Activated CD4-positive, alpha-beta T cell treated with anti-CD3 and anti-CD28 coated beads, Interleukin-2, amount 10 ng/mL, durations not matched to agents 24 days and 14 days (primary cell): ENCODE measurements at places on chromosomes 6 and 20. TPM values are rescaled to one million over a fixed set of nuclear protein-coding genes. Genes with fewer than 3 reads are reported as not detected.
A peak's percentile ranks its signal among the peaks of the same experiment; 100 is the strongest.

Gene CTSA
- 48.7 and 50.8 TPM in 2 replicates for total RNA-seq

Gene SLC22A7
- not detected in 2 replicates for total RNA-seq

Gene NDUFAF4
- 71.8 and 74.4 TPM in 2 replicates for total RNA-seq

Gene EPHA7
- total RNA-seq, result not detected in 2 replicates

Gene SLC17A2
- total RNA-seq, result 0.14 TPM in 1 of 2 replicates, not detected in the other

Gene GPR6
- not detected in 2 replicates for total RNA-seq

DNA sequence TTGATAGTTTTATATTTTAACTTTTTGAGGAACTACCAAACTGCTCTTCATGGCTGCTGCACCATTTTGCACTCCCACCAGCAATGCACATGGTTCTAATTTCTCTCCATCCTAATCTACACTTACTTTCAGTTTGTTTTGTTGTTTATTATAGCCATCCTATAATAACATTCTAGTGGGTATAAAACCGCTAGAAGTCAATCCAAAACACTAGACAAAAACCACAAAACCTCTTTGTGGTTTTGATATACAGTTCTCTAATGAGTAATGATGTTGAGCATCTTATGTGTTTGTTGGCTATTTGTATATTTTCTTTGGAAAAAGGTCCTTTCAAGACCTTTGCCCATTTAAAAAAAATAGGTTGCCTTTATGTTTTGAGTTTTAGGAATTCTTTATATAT lies 5.6 kb downstream of the RPP21 start:
- DNase-seq, result no peak
- H3K36me3 ChIP-seq, result peaks cover 16% of the 10 kb centered on the region
- peaks cover 52% of the 10 kb centered on the region for H3K27me3 ChIP-seq

DNA sequence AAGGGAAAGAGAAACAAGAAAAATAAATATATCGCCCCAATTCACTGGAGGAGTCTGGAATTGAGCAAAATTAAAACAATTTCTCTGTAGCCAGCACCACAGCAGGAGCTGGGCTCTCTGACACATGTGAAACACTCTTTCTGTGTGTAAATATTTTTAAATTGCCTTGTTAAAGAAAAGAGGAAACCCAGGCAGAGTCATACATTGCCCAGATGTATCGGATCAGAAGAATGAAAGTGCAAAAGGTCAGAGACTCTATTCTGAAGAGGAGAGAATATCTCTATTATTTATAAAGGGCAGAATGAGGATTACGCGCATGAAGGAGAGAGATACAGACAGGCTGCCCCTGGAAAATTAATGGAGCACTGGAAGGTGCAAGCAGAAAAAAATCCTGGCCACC lies 127.0 kb upstream of the MAN1A1 start:
- H3K4me3 ChIP-seq, result no peak overlapping the region
- H3K27me3 ChIP-seq, result peaks cover 27% of the 10 kb centered on the region
- no peaks in the 10 kb centered on the region for H3K36me3 ChIP-seq
- no peaks in the 10 kb centered on the region for H3K4me1 ChIP-seq
- no peak overlapping the region for H3K27ac ChIP-seq

GRCh38 chr6:23797041-23797440 lies 329.0 kb upstream of the NRSN1 start:
- no peaks in the 10 kb centered on the region for H3K4me1 ChIP-seq
- no peak for DNase-seq
- no peaks in the 10 kb centered on the region for H3K36me3 ChIP-seq
- no peak overlapping the region for H3K4me3 ChIP-seq

GRCh38 chr6:104814743-104815142 lies 45.0 kb downstream of the HACE1 start:
- peaks cover 5% of the 10 kb centered on the region for H3K4me1 ChIP-seq
- DNase-seq, result no peak
- no peak overlapping the region for H3K4me3 ChIP-seq
- H3K27ac ChIP-seq, result no peak overlapping the region

GRCh38 chr6:108589244-108589791 lies 28.6 kb downstream of the FOXO3 start:
- H3K27me3 ChIP-seq, result peaks cover 7% of the 10 kb centered on the region
- DNase-seq, result no peak
- peaks cover 22% of the 10 kb centered on the region for H3K4me1 ChIP-seq
- no peak overlapping the region for H3K27ac ChIP-seq
- H3K36me3 ChIP-seq, result peaks cover 2% of the 10 kb centered on the region
- H3K4me3 ChIP-seq, result no peak overlapping the region

DNA sequence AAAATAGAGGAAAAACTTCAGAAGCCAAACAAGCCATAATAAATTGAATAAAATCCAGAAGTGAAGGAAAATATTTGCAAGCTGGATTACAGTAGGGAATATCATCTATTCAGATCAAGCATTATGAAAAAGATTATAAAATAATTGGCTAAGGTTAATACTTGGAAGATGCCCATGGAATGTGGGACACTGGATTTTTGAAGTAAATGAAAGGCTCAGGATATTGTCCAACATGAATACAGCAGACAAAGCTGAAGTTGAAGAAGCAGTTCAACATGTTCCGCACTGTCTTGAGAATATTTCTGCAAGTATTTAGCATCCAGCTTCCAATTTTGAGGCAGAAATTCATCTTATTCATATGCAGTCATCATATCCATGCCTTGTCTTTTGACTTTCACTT lies 1278.4 kb upstream of the GJE1 start:
- DNase-seq, result no peak
- H3K27ac ChIP-seq, result no peak overlapping the region
- H3K27me3 ChIP-seq, result no peaks in the 10 kb centered on the region

- no peak overlapping the region for H3K4me3 ChIP-seq
- H3K36me3 ChIP-seq, result no peaks in the 10 kb centered on the region
- DNase-seq, result no peak
- no peak overlapping the region for H3K27ac ChIP-seq
Measured at GRCh38 chr6:150314230-150315188, 54.3 kb upstream of the IYD start.

- peak; percentile 65 for DNase-seq
- H3K4me3 ChIP-seq, result peak overlapping the region; percentile 99
- peaks cover 11% of the 10 kb centered on the region for H3K4me1 ChIP-seq
- H3K27me3 ChIP-seq, result peaks cover 4% of the 10 kb centered on the region
- H3K36me3 ChIP-seq, result peaks cover 7% of the 10 kb centered on the region
Measured at GRCh38 chr6:166341464-166341863, 881 bp downstream of the SFT2D1 start.

DNA sequence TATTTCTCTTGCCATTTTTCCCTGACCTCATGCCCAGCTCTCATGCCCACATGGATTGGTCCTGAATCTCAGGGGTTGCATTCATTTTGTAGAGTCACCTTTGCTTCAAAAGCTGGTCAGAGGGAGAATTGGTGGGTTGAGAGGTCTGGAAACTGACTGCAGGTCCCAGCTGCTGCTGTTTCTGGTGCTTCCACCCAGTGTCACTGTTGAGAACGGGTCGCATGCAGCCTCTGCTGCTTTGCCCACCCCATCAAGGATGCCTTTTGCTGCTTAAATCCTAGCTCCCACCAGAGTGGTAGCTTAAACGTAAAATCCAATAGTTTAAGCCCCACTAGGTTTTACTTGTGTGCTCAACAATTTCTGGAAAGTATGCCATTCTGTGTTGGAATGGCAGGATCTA lies 211.4 kb upstream of the TSHZ2 start:
- H3K4me3 ChIP-seq, result no peak overlapping the region
- H3K27me3 ChIP-seq, result no peaks in the 10 kb centered on the region
- no peaks in the 10 kb centered on the region for H3K36me3 ChIP-seq
- no peak overlapping the region for H3K27ac ChIP-seq

DNA sequence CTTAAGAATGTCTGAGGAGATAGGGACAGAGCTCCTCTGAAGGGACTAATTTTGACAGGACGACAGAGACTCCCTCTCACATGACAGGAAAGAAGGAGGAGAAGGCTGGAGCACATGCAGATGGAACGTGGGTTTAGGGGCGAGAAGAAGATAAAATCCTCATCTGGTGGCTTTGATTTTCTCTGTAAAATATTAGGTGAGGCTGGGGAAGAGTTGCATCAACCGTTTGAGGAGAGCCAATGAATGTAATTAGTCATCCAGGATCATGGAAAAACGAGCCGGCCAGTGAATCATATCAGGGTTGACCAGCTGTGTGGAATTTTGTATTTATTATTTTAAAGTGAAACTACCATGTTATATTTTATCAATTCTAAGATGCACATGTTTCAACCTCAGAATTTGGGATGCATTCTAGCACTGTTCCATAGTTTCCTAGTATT lies 46.9 kb upstream of the ADGRF4 start:
- H3K27ac ChIP-seq, result no peak overlapping the region
- H3K4me3 ChIP-seq, result no peak overlapping the region
- no peaks in the 10 kb centered on the region for H3K36me3 ChIP-seq
- H3K27me3 ChIP-seq, result no peaks in the 10 kb centered on the region
- H3K4me1 ChIP-seq, result peaks cover 7% of the 10 kb centered on the region

- H3K4me3 ChIP-seq, result peak overlapping the region; percentile 39
- peaks cover 10% of the 10 kb centered on the region for H3K36me3 ChIP-seq
- peaks cover 23% of the 10 kb centered on the region for H3K4me1 ChIP-seq
- H3K27me3 ChIP-seq, result no peaks in the 10 kb centered on the region
- DNase-seq, result peak; percentile 96
Measured at GRCh38 chr6:2931970-2932748, 29.1 kb upstream of the SERPINB9 start.

DNA sequence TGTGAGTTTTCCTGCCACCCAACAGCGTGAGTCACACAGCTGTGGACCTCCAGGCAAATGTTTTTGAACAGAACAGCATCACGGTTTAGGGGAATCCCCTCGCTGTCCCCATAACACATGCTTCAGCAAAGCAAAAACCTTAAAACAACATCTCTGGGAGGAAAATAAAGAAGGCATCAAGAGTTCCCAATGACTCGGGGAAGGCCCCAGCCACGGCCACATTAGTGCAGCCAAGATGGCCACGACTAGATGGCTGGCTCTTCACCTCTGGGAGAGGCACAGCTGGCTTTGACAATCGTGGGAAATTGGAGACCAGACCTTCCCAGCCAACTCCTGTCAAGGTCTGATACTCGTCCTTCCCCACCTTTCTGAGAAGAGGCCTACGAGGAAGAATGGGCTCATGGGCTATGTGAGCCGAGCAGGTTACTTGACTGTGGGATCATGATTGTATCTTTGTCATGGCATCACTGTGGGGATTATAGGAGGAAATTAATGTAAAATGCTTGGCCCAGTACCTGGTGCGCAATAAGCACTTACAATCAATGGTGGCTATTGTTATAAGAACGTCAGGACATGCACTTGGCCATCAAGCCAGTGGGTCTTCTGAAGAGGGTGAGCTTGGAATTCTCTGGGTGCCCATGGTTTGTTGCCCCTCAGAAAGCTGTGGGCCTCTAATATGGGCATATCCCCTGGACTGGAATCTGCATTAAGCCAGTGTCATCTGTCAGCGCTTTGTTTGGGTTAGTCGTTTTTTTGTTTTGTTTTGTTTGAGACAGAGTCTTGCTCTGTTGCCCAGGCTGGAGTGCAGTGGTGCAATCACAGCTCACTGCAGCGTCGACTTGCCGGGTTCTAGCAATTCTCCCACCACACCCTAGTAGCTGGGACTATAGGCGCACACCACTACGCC lies 43.6 kb downstream of the FGD2 start:
- peak overlapping the region; percentile 98 for H3K27ac ChIP-seq
- no peaks in the 10 kb centered on the region for H3K27me3 ChIP-seq
- DNase-seq, result peak; percentile 93
- peaks cover 2% of the 10 kb centered on the region for H3K36me3 ChIP-seq
- peaks cover 60% of the 10 kb centered on the region for H3K4me1 ChIP-seq
- H3K4me3 ChIP-seq, result peak overlapping the region; percentile 88

DNA sequence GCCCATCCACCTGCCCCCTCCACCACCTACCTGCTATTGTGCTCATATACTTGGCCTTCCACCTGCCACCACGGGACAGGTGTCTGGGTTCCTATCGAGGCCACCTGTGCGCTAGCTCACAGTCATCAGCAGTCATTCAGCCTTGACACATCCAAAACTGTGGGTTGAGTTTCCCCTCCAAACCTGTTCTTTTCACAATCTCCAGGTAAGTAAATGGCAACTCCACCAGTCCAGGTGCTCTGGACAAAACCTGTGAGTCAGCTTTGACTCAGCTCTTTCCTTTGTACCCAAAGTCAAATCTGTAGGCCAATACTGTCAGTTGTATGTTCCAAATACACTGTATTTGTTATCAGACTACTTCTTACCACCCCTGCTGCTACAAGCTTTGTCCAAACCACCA lies 52.6 kb downstream of the SPTLC3 start:
- no peak overlapping the region for H3K4me3 ChIP-seq
- H3K27me3 ChIP-seq, result no peaks in the 10 kb centered on the region
- H3K36me3 ChIP-seq, result no peaks in the 10 kb centered on the region
- no peaks in the 10 kb centered on the region for H3K4me1 ChIP-seq
- H3K27ac ChIP-seq, result no peak overlapping the region

DNA sequence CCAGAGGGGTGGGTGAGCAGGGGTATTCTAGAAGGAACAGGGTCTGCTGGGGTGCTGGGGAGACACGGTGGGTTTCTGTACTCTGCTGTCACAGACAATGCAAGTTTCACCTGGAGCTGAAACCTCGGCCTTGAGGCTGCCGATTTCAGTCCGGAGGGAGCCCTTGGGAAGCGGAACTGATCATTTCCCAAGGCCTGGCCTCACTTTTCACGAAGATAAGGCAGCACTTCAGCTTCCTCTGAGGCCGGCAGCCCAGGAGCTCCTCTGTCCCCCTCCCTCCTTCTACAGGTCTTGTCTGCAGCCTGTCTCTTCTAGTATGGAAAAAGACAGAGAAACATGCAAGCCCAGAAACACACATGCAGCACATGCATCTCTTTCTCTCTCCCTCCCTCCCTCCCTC lies 242.1 kb downstream of the CDC5L start:
- no peak overlapping the region for H3K27ac ChIP-seq
- H3K27me3 ChIP-seq, result no peaks in the 10 kb centered on the region
- no peaks in the 10 kb centered on the region for H3K36me3 ChIP-seq
- H3K4me1 ChIP-seq, result peaks cover 11% of the 10 kb centered on the region
- DNase-seq, result no peak
- H3K4me3 ChIP-seq, result no peak overlapping the region

DNA sequence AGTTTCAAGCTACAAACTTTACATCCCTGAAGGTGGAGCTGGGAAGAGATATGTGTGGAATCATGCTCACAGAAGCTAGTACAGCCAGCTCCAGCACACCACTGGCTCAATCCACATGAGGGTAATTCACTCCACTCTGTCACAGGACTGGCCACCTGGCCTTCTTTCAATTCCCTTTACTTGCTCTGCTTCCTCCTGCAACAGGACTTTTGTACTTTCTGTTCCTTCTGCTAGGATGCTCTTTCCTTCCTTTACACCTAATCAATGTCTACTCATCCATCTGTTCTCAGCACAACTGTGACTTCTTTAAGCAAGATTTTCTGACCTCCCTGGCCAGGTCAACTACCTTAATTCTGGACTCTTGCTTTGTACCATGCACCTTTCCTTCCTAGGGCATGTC lies 39.4 kb upstream of the MYB start:
- no peak overlapping the region for H3K4me3 ChIP-seq
- no peaks in the 10 kb centered on the region for H3K36me3 ChIP-seq
- peaks cover 49% of the 10 kb centered on the region for H3K4me1 ChIP-seq
- H3K27me3 ChIP-seq, result no peaks in the 10 kb centered on the region
- H3K27ac ChIP-seq, result peak overlapping the region; percentile 2
